ENCODE measurements at places on chromosomes 12 and 14.

GRCh38 chr14:104171895-104172294, 33.5 kb downstream of the KIF26A start:
- no peak for DNase-seq

DNA sequence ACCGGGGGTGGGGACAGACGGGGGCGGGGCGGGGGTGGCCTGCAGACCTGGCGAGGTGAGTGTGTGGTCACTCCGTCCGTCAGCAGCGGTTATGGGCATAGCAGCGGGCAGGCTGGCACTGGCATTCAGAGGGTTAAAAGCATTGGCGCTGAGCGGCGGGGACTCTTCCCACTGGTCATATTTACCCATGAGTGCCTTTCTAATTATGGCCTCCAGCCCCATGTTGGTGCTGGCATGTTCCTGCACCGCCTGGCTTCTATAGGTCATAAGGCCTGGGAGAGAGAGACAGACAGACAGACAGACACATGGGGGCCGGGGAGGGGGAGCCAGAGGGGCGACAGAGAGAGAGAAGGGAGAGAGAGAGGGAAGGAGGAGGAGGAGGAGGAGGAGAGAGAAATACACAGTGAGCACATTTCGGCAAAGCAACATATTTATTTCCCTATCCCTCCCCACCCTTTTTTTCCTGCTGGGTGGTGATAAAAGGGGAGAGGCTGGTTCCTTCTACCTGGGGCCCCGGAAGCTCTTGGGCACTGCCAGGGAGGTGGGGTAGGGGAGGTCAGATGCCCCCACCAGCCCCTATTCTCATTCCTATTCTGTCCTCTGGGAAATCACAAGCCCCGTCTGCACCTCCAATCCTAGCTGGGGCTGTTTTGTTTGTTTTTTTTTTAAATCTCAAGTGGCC, 32.6 kb downstream of the RFLNA start:
- DNase-seq = no peak

GRCh38 chr14:102451064-102451352, 58.6 kb downstream of the ANKRD9 start:
- no peak for DNase-seq

DNA sequence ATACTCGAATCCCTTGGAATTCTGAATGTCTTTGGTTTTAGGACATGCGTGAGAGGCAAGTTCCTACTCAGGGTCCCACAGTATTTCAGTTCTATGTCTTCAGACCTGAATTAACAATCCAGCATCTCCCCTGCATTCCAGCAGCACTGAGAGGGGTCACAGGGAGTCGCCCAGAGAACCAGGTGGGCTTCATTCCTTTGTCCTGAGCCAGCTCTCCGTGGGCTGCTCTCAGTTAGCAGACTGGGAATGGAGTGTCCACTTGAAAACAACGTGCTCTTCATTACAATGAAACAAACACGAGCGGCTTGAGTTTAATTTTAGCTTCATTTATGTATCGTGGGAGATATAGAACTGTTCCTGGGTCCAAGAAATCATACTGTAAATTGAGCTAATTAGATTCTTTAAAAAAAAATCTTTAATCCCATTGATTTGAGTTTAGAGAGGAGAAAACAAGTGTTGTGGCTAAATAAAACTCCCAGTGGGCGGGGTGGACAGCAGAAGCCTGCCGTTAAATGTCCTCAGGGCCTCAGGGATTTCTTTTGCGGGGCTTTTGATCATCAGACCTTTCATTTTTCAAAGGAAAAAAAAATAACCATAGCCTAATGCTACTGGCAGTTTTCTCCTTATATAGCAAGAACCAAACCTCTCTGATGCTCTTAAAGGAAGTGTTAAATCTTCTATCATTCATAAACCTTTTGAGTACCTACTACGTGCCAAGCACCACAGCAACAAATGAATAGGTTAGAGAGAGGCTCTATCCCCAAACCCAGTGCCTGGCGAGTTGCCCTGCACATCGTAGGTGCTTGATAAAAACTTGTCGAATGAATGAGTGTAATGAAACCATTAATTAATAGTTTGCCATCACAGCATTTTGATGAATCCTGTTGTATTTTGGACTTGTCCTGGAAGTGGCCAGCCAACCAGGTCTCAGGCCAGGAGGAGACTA, 140.4 kb downstream of the CHST11 start:
- no peak for DNase-seq

DNA sequence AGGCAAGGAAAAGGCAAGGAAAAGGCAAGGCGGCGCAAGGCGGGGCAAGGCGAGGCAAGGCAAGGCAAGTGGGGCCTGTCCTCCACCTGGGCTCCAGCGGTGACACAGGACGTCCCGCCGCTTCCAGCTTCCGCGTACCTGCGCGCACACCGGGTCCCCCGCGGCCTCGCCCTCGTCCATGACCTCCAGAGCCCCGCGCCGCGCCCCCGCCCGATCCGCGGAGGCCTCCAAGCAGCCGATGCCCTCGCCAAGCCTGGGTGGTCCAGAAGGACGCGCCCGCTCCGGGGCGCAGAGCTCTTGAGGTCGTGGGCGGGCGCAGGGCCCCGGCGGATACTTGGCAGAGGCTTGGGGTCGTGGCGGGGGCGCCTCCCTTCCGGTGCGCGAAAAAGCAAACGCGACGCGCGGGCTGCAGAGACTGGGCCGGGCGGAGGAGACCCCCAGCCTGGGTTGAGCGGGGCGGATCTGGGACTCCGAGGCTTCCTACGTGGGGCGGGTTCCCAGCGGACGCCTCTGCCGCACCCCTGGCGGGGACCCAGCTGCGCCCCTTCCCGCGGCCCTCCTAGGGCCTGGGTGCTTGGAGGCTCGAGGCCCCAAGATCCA, 60.8 kb upstream of the EIF5 start:
- no peak for DNase-seq

GRCh38 chr12:50614167-50614759, 109.5 kb downstream of the DIP2B start:
- DNase-seq = no peak

DNA sequence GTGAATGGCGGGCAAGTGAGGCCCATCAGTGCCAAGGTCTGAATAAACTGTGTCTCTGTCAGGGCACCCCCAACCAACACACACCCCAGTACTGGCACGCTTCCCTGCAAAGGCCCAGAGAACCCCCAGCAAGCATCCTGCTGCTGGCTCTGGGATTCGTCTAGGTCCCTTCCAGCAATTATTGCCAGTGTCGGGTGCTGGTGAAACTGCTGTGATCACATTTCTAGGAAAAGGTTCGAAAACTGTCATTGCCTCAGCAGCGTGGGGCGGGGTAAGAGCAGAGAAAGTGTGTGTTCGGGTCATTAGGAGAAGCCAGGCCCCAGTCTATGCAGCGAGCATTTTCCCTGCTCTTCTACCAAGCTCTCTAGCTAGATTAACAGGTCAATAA, 2.5 kb downstream of the FAM222A start:
- no peak for DNase-seq

- no peak for DNase-seq
Observed at GRCh38 chr14:95355422-95355821, 35.7 kb upstream of the CLMN start.

DNA sequence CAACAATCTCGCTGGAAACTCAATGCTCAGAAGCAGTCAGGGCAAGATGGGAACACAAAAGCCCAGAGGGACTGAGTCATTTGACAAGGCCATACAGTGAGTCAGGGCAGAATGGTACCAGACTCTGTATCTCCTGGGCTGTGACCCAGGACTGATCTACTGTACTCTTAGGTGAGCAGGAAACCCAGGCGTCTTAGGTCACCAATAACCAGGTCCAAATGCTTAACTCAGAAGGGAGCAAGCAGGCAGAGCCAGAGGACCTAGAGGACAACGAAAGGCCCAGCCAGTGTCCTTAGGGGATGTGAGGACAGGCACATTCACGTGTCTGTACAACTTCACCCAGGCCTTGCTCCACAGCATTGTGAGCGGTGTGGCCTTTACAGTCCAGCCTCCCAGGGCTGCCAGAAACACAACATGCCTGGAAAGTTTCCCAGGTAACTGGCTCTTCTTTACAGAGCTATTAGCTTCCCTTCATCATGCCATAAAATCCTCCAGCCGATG, 69.9 kb downstream of the ARL6IP4 start:
- DNase-seq = no peak

DNA sequence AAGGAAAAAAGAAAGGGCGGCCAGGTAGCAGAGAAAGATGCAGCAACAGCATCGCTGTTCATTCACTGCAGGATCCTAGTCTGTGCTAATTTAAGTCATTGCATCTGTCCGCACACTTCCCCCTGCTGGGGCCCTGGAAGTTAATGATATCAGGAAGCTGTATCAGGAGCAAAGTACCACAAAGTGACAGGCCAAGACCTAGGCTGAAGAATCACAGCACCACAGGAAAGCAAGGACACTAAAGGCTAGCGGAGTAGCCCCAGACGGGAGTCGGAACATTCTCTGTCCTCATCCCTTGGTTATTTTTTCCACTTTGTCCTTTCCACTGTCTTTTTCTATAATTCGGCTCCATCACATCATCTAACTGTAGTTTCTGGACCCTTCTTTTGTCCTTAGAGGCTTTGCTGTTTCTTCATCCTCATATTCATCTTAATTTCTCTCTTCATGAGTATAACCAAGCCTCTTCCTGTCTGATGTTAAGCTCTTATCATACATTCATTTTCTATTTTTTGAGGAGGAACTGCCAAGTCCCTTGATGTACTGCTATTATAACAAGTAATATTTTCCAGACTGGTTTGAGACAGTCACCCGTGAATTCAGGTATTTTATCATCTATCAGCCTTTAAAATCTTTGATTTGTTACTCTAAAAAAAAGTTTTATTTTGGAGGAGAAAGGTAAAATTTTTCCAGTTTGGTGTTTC, 28.3 kb downstream of the DUSP16 start:
- DNase-seq = no peak

- no peak for DNase-seq
Observed at GRCh38 chr12:98453492-98453891, 61.9 kb upstream of the TMPO start.

DNA sequence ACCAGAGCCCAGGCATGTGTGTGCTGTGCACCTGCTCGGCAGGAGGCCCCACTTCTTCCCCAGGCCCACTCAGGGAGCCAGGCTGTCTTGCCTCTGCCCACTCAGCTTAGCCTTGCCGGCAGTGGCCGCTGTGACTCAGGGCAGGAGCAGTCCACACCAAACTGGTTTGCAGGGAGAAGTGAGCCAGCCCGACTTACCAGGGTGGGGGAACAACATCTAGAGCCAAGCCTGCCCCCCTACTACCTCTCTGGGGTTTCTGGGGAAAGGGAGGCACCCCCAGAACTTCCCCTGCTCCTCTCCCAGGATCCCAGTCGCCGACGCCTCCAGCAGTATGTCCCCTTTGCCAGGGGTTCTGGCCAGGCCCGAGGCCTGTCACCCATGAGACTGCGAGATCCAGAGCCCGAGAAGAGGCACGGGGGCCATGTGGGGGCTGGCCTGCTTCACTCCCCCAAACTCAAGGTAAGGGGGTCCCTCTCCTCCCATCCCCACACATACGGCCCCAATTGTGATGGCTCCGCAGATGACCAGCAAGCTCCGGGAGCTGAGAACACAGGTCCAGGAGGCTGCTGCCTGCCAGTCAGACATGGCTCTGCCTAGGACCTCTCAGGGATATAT, 3.0 kb downstream of the PLEKHG6 start:
- no peak for DNase-seq

GRCh38 chr14:89574420-89574819, 157.4 kb upstream of the FOXN3 start:
- DNase-seq = no peak

- DNase-seq = no peak
Observed at GRCh38 chr14:47366006-47366405, 309.4 kb downstream of the MDGA2 start.

- DNase-seq = peak; percentile 80
Observed at GRCh38 chr12:3202734-3203446, 125.7 kb downstream of the TSPAN9 start.

DNA sequence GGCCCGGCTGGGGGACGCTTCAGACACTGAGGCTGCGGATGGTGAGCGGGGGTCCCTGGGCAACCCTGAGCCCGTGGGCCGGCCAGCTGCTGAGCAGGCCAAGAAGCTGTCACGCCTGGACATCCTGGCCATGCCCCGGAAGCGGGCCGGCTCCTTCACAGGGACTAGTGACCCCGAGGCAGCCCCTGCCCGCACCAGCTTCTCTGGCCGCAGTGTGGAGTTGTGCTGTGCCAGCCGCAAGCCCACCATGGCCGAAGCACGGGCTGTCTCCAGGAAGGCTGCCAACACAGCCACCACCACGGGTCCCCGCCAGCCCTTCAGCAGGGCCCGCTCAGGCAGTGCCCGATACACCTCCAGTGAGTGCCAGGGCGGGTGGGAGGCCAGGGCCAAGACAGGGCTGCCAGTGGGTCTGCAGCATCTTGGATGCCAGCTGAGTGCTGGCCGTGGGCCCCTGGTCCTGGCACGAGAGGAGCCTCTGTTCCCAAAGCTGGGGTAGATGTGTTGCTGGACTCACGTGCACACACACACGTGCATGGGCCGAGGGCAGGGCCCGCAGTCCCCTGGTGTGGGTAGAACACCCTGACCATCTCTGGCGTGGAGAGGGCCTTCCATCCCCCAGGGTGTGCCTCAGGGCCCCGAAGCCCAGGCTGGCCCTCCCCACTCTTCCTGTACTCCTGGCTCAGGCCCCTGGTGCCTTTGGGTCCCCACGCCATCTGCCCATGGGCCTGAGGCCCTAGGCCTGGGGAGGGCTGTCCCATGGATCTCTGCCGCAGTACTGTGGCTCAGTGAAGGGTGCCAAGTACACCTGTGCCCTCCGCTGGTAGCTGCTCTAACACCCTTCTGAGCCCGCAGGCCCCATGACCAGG, 22.8 kb downstream of the CEP170B start:
- DNase-seq = no peak

GRCh38 chr14:75807667-75808360, 146.8 kb downstream of the TTLL5 start:
- no peak for DNase-seq
